Omental fat pad (tissue), 4 donors: ENCODE measurements at places on chromosomes 3 and 15.

DNA sequence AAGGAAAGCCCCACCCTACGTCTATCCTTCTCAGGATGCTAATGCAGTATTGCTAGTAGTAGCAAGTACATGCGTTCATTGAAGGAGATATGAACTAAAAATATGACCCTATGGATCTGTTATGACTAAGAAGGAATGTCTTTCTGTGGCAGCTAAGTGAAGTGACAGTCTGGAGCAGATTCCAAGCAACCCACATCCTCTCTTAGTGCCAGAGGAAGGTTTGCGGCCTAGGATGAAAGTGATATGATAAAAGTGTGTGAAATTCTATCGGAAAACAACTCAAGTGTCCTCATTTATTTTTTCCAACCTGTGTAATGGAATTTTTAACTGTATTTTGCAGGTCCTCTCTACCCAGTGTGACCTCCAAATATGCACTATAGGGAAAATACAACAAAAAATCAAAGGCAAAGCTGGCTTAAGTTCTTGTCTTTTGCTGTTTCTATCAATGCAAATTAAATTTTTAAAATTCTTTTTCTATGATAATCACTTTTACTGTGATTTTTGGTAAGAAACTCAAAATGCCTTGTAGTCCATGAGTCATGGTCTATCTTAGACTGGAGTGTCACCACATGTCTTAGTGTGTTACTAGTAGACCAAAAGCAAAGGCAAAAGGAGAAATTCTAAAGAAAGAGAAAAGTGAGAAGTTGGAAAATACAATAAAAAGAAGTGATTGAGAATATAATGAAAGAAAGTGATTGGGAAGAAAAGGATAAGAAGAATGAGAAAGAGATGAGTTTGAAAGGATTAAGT lies 161.2 kb upstream of the TMCO5A start:
- no peak for DNase-seq

DNA sequence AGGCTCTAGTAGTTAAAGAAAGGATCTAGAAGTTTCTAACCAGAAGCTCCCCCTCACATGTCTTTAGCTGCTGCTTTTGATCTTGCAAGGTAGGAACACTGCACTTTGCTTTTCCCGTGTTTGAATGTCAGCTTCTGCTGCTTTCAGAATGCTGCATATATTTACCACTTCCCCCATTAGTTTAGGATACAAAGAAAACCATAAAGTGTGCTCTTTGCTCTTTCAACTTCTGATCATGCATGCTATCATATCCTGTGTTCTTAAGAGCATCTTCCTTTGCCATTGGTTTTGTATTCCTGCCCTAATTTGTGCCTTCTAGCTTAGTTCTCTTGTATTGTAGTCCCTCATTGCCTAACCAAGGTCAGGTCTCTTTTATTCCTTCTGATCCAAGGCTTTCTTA lies 43.3 kb downstream of the ZNF609 start:
- no peak for DNase-seq

DNA sequence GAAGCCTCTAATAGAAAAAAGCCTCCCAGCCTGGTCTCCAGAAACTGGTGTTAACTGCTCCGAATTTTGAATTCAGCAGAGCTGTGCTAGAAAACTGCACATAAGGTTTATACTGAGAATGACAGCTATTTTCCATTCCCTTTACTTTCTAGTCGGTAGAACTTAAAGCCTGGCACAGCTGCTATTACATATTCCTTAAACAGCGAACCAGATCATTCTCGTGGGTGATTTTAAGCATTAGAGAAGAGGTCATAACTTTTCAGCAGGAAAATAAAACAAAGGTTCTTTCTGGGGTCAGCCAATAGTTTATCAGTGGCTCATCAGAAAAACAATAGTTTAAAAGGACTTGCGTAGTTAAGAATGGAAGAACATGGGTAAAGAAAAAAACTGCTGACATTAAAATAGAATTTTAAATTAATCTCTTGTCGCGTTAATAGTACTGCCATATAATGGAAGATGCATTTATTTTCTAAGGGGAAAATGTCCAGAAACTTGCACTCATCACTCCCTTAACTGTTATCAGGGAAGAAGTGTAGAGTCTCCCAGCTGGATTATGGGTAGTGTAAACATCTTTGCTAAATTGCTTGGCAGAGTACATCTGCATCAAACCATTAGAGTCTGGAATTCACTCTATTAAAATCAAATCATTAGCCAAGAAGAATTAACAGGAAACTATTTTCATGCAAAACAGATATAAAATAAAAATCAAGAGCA lies 7.9 kb downstream of the VGLL4 start:
- no peak for DNase-seq

DNA sequence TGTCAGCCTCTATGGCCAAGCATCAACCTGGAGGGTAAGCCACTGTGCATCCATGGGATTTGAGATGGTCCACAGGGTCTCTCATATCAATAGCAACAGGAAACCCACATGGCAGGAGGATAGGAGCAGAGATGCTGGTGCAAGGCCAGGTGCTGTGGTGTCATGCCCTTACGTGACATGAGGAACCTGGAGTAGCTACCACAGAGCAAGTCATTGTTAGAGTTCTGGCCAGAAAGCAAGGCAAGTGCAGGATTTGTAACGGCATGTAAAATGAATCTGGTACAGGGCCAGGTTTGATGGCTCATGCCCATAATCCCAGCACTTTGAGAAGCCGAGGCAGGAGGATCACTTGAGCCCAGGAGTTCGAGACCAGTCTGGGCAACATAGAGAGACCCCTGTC lies 14.8 kb upstream of the ZNF774 start:
- no peak for DNase-seq

- no peak for DNase-seq
These were observed 10.4 kb downstream of the PTPRG start for GRCh38 chr3:61571516-61572336.

GRCh38 chr3:157754451-157754850 lies 251.2 kb upstream of the VEPH1 start:
- DNase-seq: no peak

GRCh38 chr3:72887705-72888545 lies at the start of gene GXYLT2:
Gene GXYLT2 (plus strand): TSS chr3:72888046. CDS start chr3:72888234, 188 bp downstream.
- DNase-seq: no peak

- DNase-seq: no peak
These were observed 22.1 kb downstream of the KLHL25 start for GRCh38 chr15:85772668-85773067.

DNA sequence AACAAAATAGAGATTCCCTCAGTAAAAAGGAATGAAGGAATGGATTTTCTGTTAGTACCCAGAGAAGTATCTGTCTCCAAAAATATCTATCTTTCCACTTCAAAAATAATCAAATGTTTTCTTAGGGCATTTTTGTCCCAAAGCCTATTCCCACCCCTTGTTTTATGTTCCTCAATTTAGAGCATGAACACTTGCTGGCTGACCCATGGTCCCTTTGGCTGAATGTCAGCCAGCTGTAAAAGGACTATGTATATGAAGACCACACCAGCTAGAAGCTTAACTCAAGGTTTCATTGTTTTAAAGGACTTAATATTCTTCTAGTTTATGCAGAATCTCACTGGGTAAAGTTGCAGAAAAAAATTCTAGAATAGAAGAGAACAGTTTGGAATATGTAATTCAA lies 931.2 kb downstream of the MCTP2 start:
- DNase-seq: no peak

GRCh38 chr3:128945041-128945877 lies 48.6 kb downstream of the CFAP92 start:
- no peak for DNase-seq

DNA sequence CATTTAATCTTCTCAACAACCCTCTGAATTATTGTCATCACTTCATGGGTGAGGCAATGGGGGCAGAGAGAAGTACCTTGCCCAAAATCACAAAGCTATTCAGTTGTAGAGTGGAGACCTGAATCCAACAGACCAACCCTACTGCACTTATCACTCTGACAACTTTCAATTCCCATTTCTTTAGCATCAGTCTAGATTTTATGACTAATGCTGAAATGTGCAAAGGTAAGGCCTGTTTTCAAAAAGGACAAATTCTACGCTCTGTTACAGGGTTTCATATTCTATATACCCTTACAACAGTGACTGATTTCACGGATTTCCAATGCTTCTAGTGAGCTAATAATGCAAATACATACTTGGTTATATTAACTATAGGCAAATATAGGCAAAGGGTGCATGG lies 286.0 kb downstream of the ADAMTS17 start:
- no peak for DNase-seq

DNA sequence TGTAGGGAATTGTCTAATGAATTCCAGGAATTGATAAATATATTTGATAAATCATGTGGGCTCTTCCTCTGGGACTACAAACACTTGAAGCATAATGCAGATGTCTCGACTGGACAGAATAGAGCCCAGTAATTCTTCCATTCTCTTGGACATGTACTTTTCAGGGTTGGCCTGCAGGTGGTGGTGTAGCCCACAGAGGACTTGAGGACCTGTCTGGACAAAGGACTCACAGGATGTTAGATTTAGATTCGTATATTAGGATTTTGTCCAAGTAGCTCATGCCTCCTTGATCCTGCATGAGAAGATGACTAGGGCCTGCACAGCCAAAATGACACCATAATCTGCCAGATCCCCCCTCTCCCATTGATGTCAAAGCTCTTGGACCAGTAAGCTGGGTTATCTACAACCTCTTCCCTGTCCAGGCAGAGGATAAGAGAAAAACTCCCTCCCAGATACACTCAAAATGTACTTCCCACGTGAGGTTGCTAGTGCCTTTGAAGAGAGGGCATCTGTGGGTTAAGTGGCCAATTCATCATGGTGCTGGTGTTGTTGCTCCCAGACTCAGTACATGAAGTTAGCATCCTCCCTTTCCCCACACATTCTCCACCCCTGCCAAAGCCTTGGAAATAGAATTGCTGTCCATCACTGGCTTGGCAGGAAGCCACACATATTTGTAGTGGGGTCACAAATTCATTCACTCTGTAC lies 88.6 kb upstream of the ZNF280D start:
- DNase-seq: no peak

DNA sequence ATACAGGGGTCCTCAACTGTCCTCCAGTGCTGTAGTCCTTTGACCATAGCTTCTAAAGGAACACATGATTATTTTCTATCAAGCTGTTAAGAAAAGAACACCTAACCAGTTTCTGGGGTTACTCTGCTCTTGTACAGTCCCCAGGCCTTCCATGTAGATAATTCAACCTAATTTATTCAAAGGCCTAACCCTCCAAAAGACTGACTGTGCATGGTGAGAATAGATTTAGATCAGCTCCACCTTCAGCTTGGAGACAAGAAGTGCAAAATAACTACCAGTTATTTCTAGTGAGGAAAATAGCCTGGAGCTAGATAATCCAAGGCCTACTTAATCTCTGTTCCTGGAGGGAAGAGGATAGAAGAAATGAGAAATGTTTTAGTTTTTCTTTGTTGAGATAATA lies 87.9 kb downstream of the GMNC start:
- DNase-seq: no peak

GRCh38 chr3:8581806-8582445 lies 62.7 kb downstream of the SSUH2 start:
- DNase-seq: no peak
